ENCODE measurements at places on chromosomes 3 and 15.

DNA sequence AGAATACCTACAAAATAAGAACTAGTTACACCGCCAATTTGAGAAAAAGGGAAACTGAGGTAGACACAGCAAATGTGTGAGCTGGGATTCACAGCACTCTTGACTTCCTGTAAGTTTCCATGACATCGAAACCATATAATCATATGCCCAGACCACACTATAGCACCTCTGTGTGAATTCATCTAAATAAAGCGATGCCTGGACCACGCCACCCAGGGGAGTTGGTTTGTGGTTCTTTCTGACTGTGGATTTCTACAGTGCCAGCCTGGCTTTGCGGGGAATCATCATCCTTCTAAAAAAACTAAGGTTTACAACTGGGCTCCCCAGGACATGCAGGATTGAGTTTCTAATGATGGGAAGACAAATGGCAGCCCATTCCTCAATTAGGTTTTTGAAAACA is 23.5 kb upstream of the CA12 start:
- no peak for DNase-seq

DNA sequence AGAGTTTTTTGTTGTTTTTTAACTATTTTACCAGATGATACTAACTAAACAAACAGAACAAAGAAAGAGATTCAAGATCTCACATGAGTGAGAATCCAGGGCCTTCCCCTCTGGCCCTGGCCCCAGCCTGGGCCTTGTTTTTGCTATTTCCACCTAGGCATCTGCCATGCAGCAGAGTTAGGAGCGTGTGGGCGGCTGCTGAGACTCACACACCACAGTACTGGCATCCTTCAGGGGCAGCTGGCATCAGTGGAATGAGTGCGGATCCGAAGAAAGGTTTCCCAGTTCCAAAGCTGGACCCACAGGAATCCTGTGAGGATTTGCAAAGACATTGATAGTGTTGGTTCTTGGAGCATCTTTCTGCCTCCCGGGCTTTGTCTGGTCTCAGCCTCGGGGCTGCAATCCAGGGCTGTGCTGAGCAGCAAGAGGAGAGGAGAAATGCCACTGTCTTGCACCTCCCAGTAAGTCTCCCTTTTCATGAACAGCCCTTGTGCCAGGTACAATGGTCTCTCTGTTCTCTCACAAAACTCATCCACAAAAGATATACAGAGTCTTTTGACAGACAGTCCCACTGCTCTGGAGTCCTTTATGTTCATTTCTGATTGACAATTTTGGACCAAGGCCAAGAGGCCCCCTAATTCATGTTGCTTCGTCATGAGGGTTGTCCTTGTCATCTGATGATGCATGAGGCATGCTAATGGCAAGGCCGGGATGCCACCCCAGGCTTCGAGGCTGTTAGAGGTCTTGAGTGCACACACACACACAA is 46.6 kb downstream of the APH1B start:
- DNase-seq = no peak

GRCh38 chr3:57746156-57747010 is 9.7 kb upstream of the SLMAP start:
- no peak for DNase-seq

- no peak for DNase-seq
These were observed 66.8 kb downstream of the FLNB start for GRCh38 chr3:58074997-58075396.

GRCh38 chr3:146709969-146710368 is 104.8 kb upstream of the PLSCR5 start:
- DNase-seq = no peak

- no peak for DNase-seq
These were observed 60.8 kb upstream of the MEF2A start for GRCh38 chr15:99504823-99505551.
